ENCODE measurements at places on chromosomes 11 and 22.

- peak; percentile 16 for DNase-seq
Measured at GRCh38 chr22:19057539-19057938, 64.7 kb downstream of the DGCR2 start.

DNA sequence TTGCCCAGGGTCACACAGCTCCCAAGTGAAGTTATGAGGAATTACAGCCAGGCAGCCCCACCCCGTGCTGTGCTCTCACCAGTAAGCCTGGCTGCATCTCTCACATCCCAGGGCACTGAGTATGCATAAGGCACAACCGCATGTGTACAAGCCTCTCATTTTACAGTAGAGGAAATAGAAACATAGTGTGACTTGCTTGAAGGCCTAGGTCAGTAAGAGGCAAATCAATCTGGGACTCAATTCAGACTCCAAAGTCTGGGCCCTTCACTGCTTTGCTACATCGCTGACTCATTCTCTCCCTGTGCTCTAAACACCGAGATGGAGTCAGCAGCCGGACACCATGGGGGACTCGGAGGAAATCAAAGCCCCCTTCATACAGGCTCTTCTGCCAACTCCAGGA, 7.9 kb downstream of the ABTB2 start:
- no peak for DNase-seq

- DNase-seq = peak; percentile 50
Measured at GRCh38 chr11:112961146-112961668, at the start of gene NCAM1. Gene NCAM1 (plus strand): TSS chr11:112961420.

DNA sequence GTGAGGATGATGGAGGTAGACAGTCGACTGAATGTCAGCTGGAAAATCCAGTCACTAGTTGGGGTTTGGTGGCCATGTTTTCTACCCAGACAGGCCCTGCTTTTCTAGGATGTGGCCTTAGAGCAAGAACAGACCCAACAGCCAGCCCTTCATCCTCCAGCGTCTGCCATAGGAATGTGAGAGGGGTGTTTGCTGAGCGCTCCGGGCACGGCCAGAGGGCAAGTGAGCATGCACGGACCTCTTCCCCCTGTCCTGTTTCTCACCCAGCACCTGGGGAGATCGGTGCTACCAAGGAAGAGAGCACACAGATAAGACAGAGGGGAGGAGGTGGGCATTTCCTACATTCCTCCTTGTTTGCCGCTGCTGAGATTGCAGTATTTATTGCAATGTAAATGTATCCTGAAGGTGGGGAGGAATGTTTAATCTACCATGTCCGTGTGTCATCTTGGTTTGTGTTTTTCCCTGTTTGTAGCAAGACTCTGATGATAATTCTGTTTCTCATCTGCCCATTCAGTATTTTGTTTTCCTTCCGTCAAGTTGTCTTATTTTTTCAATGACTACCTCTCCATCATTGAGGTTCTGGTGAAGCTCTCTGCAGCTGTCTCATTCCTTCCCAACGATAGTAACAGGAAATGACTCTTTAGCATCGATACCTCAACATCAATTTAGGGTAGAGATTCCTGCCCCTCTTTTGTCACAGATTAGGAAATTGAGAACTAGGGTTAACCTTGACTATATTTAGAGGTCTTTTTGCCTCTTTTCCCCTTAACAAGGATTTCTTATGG, 4.9 kb upstream of the ATF4 start:
- no peak for DNase-seq

DNA sequence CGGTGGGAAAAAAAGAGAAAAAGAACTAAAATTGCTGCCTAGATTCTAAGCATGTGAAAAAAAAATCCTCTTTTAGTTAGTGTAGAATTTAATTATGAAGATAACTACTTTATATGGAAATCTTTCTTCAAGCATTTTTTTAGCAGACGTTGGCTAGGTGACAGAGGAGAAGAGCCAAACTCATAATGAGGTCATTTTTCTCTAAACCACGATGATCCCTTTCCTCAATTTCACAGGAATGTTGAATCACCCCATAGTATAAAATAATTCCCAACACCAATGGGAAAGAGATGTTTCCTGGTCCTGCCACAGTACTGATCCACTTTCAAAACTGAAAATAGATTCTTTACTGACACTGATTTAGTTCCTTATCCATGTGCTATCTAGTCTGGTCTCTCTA, 319.8 kb downstream of the DLG2 start:
- DNase-seq = no peak

- DNase-seq = no peak
Measured at GRCh38 chr11:2267851-2268728, 2.3 kb downstream of the ASCL2 start.

DNA sequence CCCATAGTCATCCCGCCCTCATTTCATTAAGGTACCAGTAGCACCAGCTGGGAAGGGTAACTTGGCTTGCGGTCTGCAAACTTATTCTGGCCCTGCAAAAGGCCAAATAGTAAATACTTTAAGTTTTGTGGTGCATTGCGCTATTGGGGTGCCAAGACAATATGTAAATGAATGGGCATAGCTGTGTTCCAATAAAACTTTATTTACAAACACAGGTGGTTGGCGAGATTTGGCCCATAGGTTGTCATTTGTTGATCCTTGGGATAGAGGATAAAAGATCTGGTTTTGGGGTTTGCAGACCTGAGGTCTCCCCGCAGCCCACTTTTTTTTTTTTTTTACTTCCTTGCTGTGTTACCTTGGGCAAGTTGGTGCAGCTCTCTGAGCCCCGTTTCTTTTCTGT, 127.4 kb downstream of the MIAT start:
- no peak for DNase-seq

DNA sequence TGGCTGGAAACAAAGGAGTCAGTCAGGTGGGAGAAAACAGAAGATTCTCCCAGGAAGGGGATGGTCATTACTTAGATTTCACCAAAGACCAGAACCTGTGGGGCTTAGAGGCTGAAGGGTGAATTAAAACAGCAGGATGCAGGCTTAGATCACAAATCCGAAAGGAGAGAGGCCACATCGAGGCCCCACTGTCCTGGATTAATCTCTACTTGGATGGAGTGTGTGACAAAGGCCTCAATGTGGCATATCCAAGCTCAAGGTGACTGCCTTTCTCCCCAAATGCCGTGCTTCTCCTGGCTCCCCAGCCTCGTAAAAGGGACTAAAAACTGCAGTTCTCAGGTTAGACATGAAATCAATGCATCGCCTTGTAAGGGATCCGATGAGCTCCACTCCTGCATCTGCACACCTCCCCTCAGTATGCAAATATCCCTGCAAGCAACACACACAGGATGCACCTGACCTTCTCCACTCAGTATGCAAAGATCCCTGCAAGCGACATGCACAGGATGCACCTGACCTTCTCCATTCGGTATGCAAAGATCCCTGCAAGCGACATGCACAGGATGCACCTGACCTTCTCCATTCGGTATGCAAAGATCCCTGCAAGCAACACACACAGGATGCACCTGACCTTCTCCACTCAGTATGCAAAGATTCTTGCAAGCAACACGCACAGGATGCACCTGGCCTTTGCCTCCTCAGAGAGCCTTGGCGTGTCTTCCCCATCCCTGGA, 447.4 kb downstream of the BRD1 start:
- no peak for DNase-seq

GRCh38 chr11:90355200-90355599, 132.4 kb upstream of the CHORDC1 start:
- DNase-seq = no peak

DNA sequence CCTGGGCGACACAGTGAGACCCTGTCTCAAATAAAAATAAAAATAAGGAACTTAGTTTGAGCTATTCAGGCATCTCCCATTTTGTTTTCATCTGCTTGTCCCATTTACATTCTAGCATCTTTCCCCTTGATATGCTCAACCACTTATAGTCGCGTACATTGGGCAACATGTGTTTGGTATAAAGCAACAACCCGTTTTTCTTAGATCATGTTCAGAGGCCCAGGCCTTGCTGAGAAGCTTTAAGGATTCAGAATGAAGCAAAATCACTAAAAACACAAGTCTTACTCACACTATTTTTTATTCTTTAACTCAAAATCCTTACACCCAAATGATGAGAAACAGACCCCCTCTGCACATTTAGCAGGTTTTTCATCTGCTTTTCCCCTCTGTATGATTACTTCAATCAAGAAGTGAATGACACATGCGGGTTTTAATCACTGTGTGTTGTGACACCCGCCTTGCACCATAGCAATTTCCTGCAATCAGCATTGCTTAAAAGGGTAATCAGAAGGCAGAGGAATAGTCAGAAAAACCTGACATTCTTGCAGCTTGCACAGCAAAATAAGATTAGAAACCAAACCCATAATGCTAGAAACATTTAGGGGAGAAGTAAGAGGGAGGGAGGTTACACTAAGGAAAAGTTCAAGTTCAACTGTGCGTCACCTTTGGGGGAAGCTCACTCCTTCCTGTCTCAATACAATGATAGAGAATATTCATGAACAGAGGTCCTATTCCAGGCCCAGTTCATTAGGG, 25.9 kb downstream of the ALG9 start:
- no peak for DNase-seq

- DNase-seq = peak; percentile 62
Measured at GRCh38 chr11:67267188-67268080, 1.2 kb downstream of the GRK2 start.

- peak; percentile 61 for DNase-seq
Measured at GRCh38 chr11:120172054-120172911, 34.4 kb upstream of the TRIM29 start.

GRCh38 chr11:77515483-77515882, 41.6 kb upstream of the PAK1 start:
- no peak for DNase-seq

DNA sequence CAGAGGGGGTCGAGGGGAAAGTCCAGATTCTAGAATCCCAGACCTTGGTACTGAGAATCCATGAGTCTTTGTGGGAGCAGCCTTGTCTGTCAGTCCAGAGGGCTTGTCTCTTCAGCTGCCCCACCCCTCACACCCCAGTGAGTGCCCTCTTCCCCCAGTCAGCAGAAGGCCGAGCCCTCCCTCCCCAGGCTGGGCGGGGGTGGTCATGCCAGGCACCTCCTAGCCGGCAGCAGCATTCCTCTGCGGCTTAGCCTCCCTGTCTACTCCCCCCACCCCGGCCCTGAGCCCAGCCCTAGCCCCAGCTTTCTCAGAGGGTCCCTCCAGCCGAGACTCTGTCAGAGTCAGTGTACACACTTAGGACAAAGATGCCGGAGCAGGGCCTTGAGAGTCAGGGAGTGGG, 4.6 kb downstream of the SOX10 start:
- DNase-seq = no peak

DNA sequence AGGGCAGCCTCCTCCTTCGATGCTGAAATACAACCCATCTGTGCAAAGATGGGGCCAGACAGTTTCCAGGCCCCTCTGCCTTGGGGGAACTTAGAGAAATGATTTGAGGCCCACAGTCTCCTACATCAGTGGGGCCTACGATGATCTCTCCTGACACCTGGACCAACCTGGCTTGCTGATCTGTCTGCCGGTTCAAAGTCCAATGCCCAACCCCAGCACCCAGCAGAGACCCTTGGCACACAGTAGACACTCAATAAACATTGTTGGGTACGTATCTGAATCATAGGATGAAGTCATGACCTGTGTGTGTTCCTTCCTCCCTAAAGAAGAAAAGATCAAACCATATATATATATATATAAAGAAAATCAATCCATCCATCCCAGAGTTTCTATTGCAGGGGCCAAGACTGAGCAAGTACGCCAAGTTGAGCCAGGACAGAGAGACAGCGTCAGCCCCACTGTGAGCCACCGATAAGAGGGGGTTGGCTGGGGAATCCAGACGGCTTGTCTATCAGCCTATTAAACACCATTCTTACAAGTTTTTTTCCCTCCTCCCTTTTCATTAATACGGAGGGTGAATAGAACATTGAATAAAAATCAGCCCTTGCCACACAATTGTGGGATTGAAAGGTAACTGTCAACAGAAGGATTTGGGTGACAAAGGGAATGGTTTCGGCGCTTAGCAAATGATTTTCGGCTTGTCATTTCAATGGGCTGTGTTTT, 244.1 kb downstream of the MN1 start:
- no peak for DNase-seq

DNA sequence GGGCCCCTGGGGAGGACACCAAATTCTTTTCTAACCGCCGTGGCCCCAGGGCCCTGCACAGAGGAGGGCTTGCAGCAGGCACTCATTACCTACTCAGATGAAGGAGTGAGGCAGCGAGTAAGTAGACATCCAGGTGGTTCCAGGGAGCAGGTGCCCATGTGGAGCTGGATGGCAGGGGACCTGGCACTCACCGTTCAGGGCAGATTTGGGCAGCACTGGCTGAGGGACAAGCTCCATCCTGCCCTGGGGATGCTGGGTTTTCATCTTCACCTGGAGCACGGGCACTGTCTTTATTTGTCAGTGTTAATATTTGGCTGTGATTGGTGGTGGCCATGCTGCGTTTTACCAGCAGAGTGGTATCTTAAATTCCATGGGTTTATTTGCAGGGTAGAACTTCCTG, 1182.7 kb downstream of the BRD1 start:
- DNase-seq = no peak

DNA sequence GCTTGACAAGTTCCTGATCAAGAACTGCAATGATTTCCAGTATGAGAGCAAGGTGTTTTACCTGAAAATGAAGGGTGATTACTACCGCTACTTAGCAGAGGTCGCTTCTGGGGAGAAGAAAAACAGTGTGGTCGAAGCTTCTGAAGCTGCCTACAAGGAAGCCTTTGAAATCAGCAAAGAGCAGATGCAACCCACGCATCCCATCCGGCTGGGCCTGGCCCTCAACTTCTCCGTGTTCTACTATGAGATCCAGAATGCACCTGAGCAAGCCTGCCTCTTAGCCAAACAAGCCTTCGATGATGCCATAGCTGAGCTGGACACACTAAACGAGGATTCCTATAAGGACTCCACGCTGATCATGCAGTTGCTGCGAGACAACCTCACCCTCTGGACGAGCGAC, 12.0 kb downstream of the YWHAH start:
- no peak for DNase-seq

DNA sequence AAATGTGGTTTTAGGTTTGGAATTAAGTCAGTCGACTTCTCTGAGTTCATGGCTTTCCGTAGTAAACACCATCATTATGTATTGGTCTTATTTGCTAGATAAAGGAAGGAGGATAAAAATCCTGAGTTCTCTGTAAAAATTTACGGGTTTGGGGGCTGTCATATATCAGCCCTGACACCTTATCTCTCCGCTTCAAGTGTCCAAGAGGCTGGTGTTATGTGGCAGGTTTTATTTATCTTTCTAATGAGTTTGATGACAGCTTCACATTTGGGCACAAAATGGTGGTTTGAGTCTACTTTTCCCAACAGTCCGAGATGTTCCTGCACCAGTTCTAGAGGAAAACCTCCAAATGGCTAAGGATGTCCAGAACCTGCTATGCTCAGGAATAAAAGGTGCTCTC, 67.3 kb upstream of the VSTM5 start:
- no peak for DNase-seq

Data from activated T-cell treated with anti-CD3 and anti-CD28 coated beads, Interleukin-2, amount 50 U/mL, for 24 hours (primary cell).